ENCODE measurements at places on chromosomes 16 and 17.

- no peak for DNase-seq
These were observed 64.8 kb downstream of the GNA13 start for GRCh38 chr17:64991726-64992125.

DNA sequence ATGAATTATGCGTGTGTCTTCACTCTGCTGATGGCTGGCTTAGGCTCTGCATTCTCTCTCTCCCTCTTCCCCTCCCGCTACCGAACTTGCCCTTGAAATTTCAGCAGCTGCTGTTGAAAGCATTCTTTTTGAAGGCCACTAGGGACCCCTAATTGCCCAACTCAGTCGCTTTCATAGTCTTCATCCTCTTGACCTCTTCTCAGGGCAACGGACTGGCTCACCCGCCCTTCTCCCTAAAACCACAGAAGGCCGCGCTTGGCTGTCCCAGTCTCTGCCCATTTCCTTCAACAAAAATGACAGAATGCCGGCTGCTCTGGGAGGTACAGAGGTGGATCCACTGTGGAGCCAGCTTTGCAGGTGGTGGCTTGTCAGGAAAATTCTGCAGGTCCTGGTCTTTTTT, 21.0 kb upstream of the FMNL1 start:
- DNase-seq, result no peak

DNA sequence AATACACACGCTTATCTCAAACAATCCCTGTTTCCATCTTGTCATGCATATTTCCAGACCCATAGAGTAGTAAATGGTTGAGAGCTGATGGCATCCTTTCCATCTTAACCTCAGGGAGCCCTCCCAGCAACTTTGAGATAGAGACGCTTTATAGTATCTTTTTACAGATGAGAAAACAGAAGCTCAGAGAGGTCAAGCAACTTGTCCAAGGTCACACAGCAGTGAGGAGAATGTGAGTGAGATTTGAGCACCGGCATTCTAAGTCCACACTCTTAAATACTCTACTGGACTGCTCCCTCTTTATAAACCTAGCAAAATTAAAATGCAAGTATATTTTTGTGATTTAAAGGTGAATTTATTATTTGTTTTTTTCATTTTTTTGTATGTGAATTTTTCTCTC, 19.9 kb upstream of the KCNG4 start:
- DNase-seq, result no peak

DNA sequence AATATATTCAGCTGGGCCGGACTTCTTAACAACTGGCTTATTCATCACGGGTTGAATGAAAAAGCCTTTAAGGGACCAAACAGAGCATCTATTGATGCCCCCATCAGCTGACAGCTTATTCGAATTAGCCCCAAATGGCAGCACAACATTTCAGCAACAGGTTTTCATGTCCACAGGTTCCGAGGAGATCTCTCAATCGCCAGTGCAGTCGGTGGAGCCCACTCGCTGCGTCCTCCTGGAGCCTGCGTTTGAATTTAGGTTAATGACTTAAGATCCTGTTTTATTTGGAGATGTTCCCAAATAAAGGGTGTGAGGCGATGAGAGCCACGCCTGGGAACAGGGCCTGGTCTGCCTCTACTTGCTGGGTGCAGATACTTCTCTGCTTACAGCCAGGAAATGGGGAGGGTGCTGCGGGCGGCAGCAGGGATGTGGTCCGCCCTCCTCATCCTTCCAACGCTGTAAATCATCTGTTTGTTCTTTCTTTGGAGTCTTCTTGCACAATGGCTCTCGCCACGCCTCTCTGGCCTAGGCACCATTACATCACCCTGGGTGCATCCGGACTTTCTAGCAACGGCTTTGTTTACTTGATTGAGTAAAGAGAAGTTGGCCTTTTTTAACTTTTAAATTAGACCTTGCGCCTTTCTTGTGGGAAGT, 22.6 kb downstream of the NDE1 start:
- no peak for DNase-seq

DNA sequence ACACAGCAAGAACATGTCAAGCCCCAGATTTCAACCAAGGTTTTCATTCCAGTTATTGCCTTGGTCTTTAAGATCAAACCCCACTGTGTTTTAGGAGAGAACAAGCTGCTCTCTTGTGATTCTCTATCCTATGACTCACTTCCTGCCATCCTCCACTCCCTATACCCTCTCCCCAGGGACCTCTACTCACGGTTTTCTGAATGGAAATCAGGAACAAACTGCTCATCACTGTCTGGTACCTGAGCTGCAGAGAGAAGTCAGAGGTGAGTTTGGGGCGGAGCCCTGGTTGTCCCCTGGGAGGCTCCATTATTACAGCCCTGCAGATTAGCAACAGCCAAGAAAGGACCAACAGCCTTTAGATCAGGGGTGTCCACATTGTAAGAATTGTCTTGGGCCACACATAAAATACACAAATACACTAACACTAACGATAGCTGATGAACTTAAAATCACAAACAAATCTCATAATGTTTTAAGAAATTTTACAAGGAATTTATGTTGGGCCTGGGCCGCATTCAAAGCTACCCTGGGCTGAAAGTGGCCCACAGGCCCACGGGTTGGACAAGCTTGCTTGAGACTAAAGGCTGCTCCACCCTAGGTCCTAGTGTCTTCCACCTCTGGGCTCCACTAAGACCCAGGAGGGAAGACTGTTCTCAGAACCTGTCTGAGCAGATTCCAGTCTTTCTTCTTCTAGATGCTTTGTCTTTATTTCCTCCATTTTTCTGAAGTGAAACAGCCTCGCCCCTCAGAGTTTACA, 9.7 kb downstream of the ETV4 start:
- DNase-seq, result no peak

GRCh38 chr17:64401941-64402340, 11.3 kb upstream of the PECAM1 start:
- no peak for DNase-seq

DNA sequence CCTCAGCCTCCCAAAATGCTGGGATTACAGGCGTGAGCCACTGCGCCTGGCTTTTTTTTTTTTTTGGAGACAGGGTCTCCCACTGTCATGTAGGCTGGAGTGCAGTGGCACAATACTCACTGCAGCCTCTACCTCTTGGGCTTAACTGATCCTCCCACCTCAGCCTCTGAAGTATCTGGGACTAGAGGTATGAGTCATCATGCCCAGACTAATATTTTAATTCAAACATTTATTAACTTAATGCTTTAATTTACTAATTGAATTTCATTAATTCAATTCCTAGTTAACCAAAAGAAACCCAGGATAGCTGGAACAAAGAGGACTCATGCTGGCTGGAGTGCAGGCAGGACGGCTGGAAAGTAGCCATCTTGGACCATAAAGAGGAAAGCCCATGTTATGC, 14.0 kb upstream of the KPNB1 start:
- no peak for DNase-seq

DNA sequence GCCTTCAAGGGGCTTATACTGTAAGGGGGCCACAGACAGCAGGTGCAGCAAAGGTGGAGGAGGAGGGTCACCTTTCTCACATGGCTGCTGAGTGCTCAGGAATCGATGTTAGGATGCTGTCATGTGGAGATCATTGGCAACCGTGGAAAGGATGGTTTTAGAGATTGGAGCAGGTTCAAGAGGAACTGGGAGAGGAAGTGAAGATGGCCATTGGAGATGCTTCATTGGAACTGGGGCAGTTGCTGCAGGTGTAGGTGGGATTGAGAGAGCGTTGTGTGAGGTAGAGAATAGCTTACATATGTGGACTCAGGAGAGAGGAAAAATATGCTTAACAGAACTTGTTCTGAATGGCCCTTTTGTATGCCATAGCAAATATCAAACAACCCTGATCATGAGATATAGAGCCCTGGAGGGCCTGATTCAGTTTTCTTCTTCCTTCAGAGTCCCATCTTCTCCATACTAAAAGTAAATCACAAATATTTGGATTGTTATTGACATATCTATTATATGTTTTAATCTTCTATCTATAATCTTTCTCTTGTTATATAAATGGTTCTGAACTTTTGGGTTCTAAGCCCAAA, 40.8 kb downstream of the LDHD start:
- DNase-seq, result no peak

DNA sequence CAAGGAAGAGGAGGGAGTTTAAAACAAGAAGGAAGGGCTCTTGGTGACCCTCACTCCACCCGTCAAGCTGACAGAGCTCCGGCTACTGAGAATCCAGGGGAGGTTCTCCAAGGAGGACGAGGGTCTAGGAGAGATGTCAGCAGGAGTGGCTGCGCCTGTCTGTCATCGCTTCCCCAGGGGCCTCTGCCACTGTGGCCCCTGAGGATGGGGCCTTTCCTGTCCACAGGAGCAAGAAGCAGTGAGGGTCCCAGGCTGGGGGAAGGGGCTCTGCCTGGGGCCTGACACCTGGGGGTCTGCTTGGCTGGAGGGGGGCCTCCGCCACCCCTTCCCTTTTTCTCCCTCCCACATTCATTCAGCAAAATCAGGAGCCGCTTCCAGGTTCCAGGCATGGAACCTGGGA, 66.5 kb upstream of the TNRC6C start:
- DNase-seq, result no peak

DNA sequence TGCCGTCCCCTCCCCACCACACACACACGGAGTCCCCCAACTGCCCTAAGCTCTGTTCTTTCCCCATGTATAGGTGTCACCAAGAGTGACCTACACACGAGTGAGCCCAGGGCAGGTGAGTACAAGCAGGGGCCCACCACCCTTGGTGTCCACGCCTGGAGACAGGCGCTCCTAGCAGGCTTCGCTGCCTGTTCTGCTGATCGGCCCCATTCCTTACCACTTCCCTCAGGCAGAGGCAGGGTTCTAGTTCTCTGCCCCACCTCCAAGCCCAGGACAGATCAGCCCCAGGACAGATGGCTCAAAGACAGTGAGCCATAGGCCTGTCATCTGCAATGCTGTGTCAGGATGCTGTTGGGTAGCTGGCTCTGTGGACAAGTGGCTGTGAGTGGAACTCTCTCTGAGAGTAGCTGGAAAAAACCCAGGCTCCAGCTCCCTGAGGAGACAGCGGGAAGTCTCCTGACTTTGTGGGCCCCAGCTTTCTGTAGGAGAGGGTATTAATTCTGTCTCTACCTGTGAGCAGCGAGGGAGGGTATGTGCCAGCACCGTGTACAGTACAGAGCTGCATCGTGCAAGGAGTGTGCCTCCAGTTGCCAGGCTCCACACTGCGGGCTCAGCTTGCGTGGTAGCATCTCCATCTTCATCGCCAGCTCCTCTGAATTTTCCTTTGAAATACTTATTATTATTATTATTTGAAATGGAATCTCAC, 897 bp downstream of the TP53I13 start:
- DNase-seq, result no peak

DNA sequence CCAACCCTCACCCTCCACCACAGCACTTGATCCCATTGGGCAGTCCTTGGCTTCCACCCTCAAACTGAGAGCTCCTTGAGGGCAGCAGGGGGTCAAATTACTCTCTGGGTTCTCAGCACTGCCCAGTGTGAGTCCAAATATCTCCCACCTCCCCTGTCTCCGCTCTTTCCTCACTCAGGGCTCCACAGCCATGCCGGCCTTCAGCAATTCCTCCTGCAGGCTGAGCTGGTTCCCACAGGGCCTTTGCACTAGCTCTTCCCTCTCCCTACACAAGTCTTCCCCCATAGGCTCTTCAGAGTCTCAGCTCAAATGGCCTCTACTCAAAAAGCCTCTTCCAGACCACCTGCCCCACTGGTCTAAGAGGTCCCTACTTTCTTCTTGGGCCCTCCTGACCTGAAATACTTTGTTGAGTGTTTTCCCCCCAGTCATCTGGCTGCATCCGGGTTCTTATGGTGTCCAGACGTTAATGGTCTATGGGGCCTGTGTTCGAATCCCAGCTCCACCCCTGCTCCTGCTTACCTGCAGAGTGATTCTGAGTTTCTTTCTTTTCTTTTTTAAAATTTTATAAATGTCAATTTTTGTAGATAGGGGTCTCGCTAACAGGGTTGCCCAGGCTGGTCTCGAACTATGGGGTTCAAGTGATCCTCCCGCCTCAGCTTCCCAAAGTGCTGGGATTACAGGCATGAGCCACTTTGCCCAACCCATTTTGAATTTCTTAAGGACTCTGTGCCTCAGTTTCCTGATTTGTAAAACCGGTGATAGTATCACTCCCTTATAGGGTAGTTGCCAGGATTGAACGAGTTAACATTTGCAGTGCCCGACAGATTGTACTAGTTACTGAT, 973 bp upstream of the IL4R start:
- DNase-seq, result no peak

DNA sequence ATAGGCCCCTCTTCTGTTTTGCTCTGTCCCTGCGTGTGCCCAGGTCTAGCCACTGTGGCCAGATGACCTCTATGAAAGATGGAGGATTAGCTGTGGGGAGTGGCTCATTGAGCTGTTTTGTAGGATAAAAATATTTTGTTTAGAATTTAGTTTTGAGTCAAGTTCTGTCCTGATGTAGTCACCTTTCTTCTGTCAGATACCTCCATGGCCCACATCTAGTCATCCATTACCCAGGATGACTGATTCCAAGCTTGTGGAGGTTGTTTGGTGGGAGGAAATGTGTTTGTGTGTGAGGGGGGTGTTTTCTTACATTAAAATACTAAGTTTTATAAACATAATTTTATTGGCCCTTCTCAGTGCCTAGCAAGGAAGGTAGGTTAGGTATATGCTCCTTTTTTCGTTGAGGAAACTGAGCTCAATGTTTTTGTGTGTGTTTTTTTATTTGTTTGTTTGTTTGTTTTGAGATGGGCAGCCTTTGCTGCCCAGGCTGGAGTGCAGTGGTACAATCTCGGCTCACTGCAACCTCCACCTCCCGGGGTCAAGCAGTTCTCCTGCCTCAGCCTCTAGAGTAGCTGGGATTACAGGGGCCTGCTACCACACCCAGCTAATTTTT, 16.3 kb downstream of the SNX11 start:
- no peak for DNase-seq

DNA sequence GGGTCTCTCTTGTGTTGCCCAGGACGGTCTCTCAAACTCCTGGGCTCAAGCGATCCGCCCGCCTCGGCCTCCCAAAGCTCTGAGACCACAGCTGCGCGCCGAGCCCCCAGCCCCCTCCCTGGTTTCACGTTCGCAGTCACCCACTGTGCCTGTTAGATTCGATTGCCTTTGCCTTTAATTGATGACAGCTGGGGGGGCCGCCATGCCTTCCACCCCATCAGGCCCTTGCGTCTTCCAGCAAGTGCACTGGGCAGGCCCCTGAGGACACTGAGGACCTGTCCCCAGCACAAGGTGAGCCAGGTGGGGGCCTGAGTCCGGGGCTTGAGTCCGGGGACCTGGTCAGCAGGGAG, 3.3 kb downstream of the IGFALS start:
- no peak for DNase-seq

GRCh38 chr17:36848008-36848902, 89.0 kb upstream of the LHX1 start:
- no peak for DNase-seq

DNA sequence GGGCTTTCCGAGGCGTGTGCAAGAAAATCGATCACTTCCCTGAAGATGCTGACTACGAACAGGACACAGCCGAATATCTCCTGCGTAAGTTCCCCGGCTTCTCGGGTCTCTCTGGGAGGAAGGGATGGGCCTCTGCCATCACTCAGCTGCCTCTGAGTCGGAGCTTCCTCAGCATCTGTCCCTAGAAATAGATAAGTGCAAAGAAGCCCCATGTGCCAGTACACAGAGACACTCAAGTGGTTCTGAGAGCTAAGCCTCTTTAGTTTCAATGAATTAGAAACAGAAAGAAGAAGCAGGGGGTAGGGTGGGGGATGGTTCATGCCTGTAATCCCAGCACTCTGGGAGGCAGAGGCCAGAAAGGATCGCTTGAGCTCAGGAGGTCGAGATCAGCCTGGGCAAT, 90.6 kb downstream of the CACNG3 start:
- DNase-seq, result no peak
